NCI-H187 (cell line): ENCODE measurements at places on chromosomes 4 and X.
A peak's percentile ranks its signal among the peaks of the same experiment; 100 is the strongest.

- no peak for DNase-seq
These were observed 9.3 kb upstream of the CPE start for GRCh38 chr4:165369522-165369921.

GRCh38 chrX:119688911-119689321, 4.1 kb downstream of the SEPTIN6 start:
- no peak for DNase-seq

GRCh38 chr4:98516042-98516440, 142.4 kb downstream of the TSPAN5 start:
- DNase-seq: no peak

DNA sequence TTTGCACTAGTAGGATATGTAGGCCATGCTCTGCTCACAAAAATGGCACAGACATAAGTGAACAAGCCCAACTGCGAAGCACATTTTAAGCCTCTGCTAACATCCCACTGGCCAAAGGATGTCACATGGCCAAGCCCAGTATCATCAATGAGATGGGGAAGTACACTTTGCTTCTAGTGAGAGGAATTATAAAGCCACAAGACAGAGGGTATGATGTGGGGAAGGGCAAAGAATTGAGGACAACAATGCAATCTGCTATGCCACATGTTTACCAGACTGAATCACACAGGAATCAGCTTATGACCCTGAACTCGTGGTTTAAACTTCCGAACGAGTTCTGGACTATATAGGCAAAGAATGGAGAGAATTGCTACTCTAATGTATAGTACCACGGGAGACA, 39.1 kb downstream of the SUPT20HL1 start:
- DNase-seq: no peak

- DNase-seq: peak; percentile 63
These were observed 92.6 kb upstream of the MAPK10 start for GRCh38 chr4:86452422-86452891.

DNA sequence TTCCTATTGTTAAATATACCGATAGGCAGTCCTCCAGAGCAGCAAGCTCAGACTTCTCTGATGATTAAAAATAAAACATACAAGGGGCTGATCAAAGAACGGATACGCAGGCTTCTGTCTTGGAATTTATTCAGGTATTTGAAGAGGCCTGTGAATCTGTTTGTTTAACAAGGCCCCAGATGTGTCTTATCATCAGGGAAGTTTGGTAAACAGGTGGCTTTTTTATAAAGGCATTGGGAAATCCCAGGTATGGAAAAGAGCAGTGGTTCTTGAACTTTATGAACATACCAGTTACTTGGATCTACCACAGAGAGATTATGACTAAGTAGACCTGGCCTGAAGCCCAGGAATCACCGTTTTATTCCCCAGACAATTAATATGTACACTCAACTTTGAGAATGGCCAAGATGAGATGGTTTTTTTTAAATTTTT, 47.9 kb downstream of the SOWAHB start:
- DNase-seq: no peak

- no peak for DNase-seq
These were observed 667.7 kb upstream of the IGFBP7 start for GRCh38 chr4:57777876-57778275.

DNA sequence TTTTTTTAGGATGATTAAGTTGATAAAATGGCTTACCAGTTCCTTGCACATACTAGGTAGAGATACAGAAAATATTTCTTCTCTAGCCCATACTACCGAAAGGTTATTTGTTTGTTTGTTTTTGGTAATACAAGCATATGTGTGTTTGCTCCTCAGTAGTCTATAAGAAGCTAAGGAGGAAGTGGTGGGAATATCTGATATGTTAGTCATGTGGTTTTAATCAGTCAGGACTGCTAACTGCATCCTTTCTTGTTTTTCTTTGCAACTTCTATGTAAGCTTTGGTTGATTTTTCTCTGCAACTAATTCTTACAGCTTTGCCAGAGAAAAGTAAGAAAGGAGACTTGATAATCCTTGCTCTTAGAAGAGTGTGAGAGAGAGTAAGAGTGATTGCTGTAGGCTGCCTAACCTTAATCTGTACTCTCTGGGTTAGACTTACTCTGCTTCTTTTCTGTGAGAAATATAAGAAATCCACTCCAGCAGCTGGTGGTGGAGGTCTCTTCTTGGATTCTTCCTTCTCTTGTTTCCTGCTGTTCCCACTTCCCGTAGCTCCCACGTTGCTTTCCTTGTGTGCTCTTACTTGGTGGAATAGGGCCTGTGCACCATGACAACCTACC, 28.3 kb downstream of the SEPTIN11 start:
- DNase-seq: no peak

DNA sequence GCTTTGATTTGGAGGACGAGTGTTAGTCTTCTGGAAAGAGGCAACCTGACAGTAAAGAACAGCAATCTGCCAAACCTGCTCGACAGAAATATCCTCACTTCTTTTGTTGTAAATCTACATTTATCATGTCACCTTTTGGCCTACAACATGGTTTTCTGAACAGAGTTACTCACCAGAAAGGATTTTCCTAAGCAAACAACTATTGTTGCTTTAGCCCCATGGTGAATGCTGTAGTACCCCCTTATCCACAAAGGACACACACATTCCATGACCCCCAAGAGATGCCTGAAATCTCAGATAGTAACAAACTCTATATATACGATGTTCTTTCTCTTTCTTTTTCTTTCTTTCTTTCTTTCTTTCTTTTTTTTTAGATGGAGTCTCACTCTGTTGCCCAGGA, 42.7 kb downstream of the TMEM150C start:
- no peak for DNase-seq

DNA sequence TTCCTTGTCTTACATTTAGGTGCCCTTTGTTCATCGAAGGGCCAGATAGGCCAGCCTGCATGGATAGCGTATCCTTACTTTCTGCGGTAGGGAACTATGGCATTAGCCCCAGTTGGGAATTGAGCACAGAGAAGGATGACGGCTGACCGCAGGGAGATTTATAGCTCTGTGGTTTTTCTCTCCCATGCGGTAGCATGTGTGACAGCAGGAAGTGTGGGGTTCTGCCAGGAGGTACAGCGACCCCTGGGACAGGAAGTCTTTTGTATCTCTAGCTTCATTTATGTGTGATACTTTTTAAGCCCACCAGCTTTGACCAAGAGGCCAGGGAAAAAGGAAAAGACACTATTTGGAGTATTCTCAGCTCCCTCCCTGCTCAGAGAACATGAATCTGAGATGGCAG, 33.1 kb downstream of the GAB3 start:
- DNase-seq: peak; percentile 75

DNA sequence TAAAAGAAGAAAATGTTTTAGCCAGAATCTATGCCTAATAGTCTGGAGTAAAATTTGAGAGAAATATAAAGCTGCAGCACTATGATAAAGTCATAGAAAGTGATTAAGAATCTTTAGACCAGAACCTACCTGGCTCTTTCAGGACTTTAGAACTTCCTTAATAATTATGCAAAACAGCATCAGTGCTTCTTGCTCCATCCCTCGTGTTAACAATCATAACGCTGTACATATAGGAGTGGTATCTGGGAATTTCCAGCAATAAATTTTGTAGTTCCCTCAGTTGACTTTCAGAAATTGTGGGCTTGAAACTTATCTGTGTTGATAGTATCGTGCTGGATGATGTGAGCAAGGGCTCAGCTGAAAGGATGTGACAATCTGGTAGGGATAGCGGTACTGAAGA, 102.1 kb upstream of the RASGEF1B start:
- no peak for DNase-seq

DNA sequence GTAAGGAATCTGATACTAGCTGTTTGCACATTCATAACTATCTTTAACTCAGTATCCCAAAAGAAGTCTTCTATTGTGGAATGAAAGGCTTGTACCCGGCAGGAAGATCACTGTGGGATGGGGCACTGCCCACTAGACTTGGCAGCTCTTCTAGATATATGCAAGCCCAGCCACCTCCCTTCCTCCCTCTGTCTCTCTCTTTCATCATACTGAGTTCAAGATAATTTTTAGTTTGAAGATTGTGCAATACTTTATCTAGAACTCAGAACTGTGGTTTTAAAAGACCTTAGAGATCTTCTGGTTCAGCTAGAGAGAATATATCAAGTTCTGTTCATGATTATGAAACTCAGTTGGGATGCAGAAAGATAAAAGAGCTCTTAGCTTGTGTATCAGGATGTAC, 22.5 kb upstream of the GPR34 start:
- no peak for DNase-seq

- DNase-seq: no peak
These were observed 143.0 kb downstream of the TSPAN5 start for GRCh38 chr4:98515470-98515809.

GRCh38 chr4:113822555-113823290, 61.2 kb upstream of the CAMK2D start:
- no peak for DNase-seq

DNA sequence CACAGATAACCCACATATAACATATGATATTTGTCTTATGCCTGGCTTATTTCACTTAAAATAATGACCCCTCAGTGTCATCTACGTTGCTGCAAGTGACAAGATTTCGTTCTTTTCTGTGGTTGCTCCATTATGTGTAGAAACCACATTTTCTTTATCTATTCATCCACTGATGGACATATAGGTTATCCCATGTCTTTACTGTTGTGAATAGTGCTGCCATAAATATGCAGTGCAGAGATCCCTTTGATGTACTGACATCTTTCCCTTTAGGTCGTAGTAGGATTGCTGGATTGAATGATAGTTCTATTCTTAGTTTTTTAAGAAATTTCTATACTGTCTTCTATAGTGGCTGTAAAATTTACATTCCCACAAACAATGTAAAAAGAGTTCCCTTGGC, 135.8 kb downstream of the TET2 start:
- DNase-seq: no peak

DNA sequence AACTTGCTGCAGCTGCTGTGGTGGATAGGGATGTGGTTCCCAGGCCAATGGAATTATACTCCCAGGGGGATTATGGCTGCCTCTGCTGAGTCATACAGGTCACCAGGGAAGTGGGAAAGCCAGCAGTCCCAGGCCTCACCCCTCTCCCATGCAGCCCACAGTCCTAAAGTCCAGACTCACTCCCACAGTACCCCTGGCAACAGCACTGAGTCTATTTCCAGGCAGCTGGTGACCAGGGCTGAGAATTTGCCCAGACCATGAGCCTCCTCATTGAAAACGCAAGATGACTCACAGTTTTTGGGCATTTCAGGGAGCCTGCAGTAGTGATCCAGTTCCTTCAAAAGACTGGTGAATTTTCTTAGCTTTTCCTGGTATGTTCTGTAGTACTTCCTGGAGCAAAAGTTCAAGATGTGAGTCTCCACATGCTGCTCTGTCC, 137.6 kb downstream of the NPNT start:
- DNase-seq: no peak

GRCh38 chr4:80751200-80751599, 279.3 kb upstream of the BMP3 start:
- DNase-seq: no peak

- DNase-seq: no peak
These were observed 54.7 kb downstream of the ATXN3L start for GRCh38 chrX:13265111-13265510.

- DNase-seq: no peak
These were observed 118.2 kb downstream of the PPP3CA start for GRCh38 chr4:101229116-101229515.

DNA sequence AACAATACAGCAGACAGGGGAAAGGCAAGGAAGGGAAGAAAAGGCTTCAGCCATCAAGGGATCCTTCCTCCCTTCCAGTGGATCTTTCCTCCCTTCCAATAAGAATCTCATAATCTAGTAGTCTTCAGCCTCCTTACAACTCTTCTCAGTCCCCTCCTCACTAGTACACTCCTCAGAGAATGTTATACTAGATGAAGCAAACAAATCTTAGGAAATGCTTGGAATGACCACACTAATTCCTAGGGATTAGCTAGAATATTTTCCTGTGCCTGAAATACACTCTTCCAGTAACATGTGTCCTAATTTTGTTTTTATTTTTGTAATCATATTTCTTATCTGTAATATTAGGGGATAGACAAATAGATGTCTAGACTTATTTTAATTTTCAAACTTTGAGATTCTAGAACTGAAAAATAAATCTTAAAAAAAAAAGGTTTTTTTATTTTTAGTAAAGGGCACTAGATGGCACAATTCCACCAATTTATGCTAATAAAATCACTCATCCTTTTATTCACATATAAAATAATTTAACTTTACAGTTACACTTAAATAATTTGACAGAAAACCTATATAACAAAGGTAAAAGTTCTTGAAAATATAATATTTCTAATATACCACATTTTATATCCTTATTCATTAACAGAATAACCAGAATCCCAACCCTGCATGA, 7.0 kb upstream of the STPG2 start:
- no peak for DNase-seq

DNA sequence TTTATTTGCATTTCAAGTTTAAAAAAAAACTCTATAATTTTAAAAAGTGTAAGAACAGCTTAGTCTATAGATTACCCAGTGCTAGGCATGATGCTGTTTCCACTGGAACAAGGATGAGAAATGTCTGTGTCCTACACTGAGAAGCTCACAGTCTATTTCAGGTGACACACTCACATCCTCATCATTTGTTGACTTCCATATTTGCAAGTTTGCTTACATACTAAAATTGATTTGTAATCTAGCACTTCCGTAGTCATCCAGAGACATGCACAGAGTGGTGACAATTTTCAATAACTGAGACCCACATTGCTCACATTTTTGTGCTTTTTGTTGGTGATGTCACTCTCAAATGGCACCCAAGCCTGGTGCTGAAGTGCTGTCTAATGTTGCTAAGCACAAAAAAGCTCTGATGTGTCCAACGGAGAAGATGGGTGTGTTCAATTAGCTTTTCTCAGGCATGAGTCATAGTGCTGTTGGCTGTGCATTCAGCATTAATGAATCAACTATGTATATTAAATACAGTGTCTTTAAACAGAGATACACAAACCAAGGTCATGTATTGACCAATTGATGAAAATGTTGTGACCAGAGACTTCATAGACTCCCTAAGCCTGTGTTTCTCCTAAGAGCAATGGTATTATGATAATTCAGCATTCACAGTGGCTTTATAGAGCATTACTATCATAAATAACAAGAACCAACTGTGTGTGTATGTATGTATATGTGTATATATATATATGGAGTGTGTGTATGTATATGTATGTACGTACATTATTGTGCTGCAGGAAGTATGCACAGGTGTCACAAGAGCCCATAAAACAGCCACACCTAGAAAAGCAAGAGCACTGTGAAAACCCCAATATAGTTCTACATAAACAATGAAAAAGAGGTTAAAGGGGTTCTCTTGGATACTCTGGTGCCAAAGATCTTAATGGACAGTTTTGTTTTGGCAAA, 31.2 kb upstream of the VCX3B start:
- no peak for DNase-seq

- DNase-seq: no peak
These were observed 9.0 kb upstream of the TSPYL2 start for GRCh38 chrX:53073115-53073586.

DNA sequence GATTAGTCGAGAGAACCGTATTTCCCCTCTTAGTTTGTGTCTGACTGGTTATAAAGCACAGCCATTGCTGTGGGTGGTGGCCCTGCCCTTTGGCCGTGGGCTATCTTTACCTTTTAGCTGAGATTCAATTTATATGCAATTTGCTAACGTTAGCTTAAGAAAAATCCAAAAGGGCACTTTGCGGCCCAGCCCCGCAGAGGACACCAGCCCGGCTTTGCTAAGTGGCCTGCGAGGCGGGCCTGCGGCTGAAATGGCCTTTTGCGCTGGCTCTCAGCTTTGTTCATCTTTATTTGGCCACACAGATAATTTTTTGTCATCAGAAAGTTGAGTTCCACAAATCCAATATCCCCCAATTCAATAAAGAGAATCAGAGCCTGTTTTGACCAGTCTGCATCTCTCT, 48.3 kb downstream of the CPZ start:
- DNase-seq: no peak

GRCh38 chrX:138745196-138745595, 33.7 kb upstream of the FGF13 start:
- DNase-seq: no peak
